ENCODE measurements at places on chromosomes 12 and 14.

- no peak for DNase-seq
Observed at GRCh38 chr12:109448707-109449390, 28.3 kb downstream of the KCTD10 start.

DNA sequence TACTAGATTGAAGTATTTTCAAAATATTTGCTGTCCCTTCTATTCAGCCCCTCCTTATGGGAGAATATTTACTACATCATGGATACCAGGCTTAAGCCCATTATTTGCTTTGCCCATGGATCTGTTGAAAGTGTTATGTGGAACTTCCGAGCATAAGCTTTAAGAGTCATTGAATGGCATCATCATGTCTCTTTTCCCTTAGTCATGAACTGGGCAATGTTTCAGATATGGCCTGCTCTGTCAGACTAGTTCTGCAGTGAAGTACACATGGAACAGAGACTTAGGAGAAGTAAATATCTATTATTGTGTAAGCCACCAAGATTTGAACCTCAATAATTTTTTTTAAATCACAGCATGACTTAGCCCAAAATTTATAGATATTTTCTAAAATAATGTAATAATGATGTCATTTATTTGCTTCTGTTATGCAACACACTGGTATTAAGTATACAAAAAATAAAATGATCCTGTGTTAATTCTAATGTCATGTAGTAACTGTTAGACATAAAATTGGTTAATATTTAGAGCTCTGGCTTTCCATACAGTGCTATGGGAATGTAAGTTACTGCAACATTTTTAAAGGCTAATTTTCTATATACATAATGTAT, 1097.3 kb downstream of the SLC16A7 start:
- DNase-seq, result no peak

DNA sequence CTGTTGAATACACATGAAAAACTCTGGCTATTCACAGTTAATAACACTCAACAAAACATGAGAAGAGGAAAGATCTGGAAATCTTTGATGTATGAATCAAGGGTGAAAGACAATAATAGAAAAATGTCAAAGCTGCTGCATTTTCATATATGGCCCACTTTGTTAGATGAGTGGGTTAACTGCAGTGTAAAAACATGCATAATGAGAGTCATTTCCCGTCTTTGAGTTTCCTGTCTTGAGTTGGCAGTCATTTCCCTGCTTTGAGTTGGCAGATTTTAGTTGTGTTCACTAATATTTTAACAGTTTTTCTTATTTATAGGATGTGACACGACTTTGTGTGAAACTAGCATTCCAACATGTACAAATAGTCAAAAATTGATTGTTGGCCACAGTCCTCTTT, 87.9 kb upstream of the PTPRQ start:
- no peak for DNase-seq

GRCh38 chr14:104609666-104610065, 5.1 kb upstream of the TMEM179 start:
- DNase-seq, result no peak

GRCh38 chr14:96040828-96041371, 1.7 kb downstream of the C14orf132 start:
- DNase-seq, result no peak

DNA sequence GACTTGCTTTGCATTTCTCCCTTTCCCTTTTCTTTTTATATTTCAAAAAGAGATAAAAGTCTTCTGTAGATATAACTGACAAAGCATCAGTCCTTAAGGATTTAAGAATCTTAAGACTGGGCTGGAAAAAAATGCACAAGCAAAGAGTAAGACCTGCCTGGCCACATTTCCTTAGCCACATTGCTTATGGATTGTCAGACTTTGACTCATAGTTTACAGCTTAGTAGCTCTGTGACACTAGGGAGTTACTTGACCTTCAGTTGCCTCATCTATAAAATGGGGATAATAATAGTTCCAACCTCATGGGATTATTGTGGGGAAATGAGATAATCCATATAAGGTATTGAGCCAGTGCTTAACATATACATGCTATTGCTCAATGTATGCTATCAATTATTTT, 66.4 kb upstream of the STK38L start:
- DNase-seq, result no peak

DNA sequence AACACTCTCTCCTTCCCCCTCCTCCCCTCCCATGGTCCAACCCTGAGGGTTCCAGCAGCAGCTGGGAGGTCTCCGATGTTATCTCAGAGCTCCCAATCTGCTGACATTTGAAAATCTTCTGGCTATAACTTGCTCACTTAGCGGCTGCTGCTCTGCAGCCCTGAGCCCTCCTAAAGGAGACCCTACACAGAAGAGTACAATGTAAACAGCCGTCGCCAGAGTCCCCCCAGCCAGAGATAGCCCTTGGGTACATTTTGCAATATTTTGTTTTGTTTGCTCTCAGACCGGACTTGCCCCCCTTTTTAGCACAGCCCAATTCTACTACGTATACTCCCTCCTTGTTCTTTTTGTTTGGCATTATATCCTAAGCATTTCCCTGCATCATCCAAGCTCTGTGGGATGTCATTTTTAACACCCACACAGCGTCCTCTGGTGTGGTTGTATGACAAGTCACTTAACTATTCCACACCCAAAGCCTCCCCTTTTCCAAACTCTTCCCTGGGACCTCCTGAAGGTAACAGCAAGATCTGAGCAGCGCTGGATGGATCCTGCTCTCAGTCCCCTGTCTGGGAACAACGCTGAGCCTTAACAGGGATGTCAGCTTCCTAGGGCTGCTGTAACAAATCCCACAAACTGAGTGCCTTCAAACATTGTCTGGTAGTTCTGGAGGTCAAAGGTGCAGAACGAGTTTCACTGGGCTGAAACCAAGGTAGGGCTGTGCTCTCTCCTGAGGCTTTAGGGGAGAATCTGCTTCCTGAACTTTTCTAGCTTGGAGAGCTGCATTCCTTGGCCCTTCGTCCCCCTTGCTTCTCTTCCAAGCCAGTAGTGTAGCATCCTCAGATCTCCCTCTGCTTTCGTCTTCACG, 25.3 kb upstream of the TCL1B start:
- DNase-seq, result no peak

DNA sequence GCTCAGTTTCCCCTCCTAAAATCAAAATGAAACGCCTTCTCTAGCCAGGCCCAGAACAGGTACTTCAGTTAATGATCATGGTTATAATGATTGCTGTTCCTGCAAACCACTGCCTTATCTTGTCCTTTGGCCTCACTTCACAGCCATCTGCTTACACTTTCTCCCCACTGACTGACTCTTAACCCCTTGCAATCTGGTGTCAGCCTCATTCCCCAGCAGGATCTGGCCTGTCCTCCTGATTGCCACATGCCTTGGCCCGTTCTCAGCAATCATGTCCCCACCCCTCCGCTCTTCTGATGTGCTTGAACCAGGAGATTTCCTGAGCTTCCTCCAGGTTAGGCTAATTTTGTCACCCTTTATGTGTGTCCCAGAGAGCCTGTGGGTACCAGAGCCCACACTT, 64.5 kb downstream of the KCNA1 start:
- DNase-seq, result no peak

DNA sequence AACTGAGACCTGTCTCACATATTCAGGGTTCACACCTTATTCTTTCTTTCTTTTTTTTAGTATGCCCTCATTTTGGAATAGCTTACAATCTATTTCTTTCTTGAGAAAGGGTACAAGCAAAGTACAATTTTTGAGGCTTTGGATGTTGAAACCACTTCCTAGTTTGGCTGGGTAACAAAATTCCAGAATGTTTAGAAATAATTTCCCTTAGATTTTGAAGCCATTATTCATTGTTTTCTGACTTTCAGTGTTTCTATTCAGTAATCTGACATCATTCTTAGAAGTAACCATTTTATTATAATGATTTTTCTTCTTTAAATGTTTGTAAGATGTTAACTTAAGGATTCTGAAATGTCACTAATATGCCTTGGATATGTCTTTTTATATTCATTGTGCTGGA, 28.2 kb downstream of the ST8SIA1 start:
- DNase-seq, result no peak

DNA sequence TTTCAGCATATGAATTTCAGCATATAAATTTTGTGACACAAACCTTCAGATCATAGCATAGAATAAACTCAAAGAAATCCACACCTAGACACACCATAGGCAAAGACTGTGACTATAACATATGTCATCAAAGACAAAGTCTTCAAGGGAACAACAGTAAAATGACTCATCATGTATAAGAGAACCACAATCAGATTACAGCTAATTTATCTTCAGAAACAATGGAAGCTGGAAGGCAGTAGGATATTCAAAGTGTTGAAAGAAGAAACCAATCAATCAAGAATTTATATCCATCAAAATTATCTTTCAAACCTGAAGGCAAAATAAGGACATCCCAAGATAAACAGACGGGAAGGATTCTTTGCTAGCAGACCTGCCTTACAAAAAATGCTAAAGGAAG, 29.0 kb downstream of the DLK1 start:
- no peak for DNase-seq

DNA sequence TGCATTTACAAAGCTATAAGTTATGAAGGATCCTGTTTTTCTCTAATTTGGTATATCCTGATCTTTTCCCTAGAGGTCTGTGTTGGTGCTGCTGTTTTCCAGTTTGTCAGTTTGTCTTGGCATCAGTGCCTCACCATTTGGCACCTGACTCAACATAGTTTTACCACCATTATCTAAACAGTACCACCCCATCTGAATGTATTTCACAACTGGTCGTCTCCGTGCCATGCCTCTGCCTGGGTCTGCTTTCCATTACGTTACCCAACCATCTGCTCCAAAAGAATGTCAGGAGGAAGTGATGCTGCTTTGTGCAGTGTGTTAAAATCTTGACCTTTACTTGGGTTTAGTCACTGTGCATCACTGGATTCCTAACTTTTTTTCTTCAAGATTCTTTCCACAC, 129.3 kb upstream of the RASSF8 start:
- no peak for DNase-seq

DNA sequence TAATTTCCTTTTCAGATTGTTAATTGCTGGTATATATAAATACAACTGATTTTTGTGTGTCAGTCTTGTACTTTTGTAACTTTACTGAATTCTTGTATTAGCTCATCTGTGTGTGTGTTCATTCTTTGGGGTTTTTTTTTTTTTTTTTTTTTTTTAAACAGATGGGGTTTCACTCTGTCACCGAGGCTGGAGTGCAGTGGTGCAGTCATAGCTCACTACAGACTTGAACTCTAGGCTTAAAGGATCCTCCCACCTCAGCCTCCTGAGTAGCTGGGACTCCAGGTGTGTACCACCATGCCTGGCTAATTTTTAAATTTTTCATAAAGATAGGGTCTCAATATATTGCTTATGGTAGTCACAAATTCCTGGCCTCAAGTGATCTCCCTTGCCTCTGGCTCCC, 68.0 kb downstream of the WNK1 start:
- no peak for DNase-seq

DNA sequence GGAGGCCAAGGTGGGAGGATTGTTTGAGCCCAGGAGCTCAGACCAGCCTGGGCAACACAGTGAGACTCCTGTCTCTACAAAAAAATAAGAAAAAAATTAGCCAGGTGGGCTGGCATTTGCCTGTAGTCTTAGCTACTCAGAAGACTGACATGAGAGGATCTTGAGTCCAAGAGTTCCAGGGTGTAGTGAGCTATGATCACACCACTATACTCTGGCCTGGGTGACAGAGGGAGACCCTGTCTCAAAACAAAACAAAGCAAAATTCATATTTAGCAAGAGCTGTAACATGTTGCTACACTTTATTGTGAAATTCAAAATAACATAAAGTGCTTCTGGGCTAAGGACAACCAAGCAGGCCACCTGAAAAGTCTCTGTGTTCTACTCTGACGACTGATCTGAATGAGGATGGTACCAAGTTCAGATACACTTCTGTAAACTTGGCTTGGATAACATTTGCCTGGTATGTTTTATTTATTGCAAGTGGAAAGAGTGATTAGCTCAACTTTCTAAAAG, 11.6 kb upstream of the STRN3 start:
- no peak for DNase-seq

DNA sequence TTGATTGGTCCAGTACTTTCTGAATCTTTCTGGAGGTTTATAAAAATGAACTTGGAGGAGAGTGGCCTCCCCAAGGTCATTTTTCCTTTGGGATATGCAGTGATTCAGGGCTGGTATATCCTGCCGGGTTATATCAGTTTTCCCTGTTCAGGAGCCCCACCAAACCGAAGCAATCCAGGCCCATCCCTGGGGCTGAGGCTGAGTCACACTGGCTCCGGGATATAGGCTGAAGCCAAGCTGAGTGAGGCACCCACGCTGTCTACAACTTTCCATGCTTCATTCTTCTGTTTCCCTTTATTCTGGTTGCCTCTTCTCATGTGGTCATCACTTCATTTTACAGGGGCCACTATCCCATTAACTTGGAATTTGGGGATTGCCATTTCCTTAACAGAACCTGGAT, 3.4 kb downstream of the SSPN start:
- no peak for DNase-seq

DNA sequence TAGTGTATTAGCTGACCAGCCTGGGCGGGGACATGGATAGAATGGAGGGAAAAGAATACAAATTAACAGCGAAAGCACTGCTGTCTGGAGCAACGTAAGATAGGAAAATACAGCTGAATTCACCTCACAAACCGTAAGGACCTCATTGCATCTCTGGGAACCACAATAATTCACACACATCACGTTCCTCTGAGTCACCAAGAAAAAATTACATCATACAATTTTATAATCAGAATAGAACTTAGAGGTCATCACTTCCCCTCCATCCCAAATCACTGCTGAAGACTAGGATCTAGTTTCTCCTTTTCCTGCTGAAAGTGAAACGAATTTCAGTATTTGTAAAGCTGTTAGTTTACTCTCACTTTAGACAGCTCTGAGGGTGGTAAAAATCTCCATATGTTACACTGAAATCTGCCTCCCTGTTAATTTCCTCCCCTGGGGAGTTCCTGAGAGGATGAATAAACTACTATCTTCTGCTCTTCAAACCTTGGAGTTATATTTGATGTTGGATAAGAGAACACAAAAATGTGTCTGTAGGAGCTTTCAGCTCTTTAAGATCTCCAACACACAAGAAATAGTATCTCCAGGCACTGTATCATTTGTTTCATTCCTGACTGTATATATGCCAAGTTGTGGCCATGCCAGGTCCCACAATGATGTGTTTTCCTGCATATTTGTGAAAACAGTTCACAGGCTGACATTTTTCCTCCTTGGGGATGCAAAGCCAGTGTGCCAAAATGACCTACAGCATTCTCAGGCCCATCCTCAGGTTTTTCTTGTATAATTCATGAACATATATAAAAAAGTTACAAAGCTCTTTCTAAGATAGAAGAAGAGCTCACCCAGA, 63.8 kb upstream of the SSTR1 start:
- no peak for DNase-seq

DNA sequence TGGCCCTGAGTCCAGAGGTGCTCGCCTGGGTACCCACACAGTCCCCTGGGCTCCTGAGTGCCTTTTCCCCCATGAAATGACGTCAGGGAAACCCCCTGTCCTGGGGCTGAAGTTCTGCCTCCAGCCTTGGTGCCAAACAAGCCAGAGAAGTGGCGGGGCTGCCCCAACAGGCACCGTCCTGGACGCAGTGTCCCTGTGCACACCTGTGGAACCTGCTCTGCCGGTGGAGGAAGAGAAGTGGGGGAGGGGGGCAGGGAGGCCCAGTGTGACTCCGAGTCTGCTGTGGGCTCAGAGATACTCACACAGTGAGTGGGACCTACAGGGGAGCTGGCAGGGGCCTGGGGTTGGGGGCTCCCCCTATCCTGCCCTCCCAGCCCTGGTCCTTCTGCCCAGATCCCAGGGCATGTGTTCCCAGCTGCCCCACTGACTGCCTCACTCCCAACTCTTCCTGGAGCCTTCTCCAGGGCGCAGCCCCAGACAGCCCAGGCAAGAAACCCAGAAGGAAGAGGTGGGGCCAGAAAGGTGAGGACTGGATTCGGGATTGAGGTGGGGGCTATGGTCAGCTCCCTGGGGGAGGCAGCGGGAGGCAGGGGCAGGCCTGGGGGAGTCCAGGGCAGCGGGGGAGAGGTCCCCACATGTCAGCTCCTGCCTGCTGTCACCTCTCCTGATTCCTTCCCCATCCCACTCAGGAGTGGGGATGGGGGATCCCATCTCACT, 24.7 kb downstream of the CCDC85C start:
- DNase-seq, result no peak
